ENCODE measurements at places on chromosomes 6 and 20.

GRCh38 chr20:32780749-32781655 lies 18.8 kb downstream of the DNMT3B start:
- no peak for DNase-seq

- no peak for DNase-seq
These were observed 67.5 kb downstream of the TBC1D7 start for GRCh38 chr6:13260831-13261230.

GRCh38 chr6:112437058-112437457 lies 89.9 kb downstream of the RFPL4B start:
- DNase-seq = no peak

DNA sequence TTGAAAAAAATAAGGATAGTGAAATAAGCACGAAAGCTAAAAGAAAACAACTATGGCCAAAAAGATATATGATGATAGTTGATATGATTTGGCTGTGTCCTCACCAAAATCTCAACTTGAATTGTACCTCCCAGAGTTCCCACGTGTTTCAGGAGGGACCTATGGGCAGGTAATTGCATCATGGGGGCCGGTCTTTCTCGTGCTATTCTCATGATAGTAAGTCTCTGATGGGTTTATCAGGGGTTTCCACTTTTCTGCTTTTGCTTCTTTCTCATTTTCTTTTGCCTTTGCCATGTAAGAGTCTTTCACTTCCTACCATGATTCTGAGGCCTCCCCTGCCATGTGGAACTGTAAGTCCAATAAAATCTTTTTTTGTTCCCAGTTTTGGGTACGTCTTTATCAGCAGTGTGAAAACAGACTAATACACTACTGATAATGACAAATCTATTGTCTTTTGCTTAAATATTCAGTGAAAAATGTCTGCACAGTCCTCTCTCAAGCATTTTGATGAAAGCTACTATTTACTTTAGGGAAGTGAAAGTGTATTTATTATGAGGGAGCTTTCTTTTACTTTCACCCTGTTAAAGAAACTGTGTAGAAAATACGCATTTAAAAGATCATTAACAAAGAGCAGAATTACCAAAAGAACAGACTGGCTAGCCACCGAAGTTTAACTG lies 389.1 kb downstream of the HTR1B start:
- no peak for DNase-seq

DNA sequence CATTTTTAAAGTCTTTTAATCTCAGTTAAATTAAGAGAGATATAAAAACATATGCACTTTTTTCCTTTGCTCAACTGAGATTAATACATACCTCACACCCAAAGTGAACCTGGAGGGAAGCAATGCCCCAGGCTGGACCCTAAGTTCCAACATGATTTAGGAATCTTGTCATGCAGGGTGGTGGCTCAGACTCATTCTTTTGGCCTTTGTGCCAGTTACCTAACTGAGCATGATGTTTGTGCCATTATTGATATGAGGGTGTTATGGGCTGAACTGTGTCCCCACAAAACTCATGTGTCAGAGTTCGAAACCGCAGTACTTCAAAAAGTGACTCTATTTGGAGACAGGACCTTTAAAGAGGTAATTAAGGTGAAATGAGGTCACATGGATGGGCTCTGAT lies 188.0 kb downstream of the ARHGAP18 start:
- no peak for DNase-seq

GRCh38 chr6:98927534-98927933 lies 20.2 kb downstream of the FBXL4 start:
- DNase-seq = no peak

- DNase-seq = no peak
These were observed 40.6 kb downstream of the TXLNB start for GRCh38 chr6:139251045-139251690.

DNA sequence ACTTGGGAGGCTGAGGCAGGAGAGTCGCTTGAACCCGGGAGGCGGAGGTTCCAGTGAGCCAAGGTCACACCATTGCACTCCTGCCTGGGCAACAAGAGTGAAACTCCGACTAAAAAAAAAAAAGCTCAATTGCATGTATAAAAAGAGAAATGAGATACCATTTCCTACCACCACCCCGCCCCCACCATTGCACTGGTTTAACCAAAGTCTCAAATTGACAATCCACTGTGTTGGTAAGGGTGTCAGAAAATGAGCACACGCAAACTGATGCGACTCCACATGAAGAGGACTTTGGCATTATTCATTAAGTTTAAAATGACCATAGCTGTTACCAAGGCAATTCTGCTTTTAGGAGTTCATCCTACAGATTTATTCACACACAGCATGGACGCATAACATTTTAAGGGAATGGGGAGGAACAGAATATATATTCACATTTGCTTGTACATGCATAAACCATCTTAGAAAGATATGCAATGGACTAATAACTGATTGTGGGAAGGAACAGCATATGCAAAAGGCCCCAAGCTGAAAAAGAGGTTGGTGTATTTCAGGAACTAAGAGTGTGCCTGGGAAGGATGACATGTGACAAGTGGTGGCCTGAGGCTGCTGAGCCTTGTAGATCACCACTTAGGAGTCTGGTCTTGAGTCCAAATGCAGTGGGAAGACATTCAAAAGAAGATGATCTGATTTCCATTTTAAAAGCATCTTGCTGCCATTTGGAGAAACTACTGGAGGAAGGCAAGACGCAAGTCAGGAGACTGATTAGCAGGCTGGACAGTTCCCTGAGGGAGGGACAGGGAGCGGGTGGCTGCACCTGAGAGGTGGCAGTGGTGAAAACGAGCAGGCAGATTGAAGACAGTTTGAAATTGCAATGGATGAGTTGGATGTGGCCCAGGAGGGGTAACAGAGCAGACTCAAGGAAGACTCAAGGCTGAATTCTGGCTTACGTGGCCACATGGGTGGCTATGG lies 37.2 kb upstream of the PTPN1 start:
- no peak for DNase-seq

DNA sequence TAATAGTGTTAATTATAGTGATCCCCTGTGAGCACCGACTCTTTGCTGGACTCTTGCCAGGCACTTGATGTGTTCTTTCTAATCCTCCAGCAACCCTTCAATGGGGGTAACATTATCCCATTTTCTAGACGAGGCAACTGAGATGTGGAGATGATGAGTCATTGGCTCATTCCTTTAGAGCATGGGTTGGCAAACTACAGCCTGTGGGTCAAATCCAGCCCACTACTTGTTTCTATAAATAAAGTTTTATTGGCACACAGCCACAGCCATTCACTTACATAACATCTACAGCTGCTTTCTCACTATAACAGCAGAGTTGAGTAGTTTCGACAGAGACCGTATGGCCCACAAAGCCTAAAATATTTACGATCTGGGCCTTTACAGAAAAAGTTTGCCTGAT lies 249.5 kb upstream of the KCNG1 start:
- DNase-seq = no peak

DNA sequence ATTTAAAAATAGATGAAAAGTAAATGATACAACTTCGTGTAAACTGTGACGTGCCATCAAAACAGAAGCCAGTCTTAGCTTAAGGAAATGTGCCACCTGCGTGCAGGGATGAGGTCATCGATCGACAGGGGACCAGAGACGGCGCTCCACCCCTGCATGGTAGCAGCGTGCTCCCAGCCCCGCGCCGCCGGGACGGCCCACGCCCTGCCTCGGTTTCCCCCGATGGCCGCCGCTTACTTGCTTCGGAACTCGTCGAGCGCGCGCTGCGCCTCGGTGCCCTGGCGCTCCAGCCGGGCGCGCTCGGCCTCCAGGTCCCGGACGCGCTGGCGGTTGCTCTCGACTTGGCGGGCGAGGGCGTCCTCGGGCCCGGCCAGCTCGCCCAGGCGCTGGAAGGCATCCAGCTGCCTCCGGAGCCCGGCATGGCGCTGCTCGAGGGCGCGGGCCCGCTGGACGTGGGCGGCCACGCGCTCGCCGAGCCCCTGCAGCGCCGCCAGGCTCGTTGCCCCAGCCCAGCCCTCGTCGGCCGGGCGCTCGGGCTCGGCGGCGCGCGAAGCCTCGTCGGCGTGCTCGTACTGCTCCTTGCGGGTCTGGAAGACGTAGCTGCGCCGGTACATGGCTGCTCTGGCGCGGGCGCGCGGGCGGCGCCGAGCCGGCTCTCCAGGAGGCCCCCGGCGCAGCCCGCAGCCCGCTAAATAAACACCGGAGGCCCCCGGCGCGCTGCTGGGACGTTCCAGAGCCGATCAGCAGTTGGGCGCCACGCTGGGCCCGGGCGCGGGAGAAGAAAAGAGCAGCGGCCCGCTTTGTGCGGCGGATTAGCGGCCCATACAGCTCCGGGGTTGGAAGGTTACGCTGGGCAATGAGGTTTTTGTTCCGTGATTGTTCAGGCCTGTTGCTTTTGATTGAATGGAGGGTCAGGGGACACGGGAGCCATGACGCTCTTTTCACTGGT lies at the start of gene BFSP1:
Gene BFSP1 (minus strand): TSS at position 664 of the 949 bp plus-strand sequence. CDS start 50 bp downstream, at position 614.
- peak; percentile 24 for DNase-seq

DNA sequence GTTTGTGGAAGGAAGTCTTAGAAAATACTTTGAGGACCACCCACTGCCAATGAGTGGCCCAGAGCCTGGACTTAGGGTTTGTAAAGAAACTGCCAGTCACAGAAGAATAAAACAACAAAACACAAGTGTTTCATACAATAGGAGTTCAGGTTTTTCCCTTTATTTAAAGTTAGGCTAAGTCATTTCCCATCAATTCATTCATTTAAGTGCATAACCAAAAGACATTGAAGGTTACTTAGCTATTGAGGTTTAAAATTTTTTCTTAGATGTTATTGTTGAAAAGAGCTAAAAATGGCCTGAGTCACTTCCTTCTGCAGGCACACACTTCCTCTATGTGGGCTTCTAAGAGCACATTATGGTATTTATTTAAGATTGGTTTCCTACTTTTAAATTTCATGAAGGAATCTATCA lies 54.2 kb downstream of the ARMC2 start:
- DNase-seq = no peak

DNA sequence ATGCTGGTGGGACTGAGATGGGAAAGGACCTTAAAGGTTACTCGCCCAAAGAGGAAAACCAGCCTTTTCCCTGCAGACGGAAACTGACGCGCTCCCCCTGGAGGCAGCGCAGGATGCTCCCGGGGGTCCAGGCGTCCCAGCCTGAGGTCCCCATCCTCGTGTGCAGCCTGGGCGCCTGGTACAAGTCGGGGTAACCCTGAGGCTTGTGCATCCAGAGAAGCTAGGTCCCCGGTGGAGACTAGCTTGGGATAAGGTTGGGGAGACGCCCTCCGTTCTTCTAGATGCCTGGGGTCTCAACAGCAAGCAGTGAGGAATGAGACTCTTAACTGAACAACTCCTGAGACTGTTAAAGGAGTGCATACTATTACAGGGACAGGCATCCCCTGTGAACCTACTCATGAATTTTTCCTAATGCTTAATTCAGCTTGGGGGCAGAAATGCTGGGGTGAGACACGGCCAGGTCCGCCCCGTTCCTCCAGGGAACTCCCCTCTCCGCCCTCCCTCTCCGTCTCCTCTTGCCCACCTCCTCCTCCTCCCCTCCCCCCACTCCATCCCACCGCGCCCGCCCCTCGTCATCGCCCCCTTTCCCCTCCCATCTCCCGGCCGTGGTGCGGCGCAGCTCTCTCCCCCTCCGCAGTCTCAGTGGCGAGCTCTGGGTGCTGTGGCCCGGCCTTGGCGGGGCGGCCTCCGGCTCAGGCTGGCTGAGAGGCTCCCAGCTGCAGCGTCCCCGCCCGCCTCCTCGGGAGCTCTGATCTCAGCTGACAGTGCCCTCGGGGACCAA lies at the start of gene PRSS35:
Gene PRSS35 (plus strand): TSS at position 634 of the 781 bp plus-strand sequence. CDS start 10,908 bp downstream, outside the sequence.
- no peak for DNase-seq

GRCh38 chr6:169589293-169589692 lies 112.5 kb downstream of the WDR27 start:
- no peak for DNase-seq

DNA sequence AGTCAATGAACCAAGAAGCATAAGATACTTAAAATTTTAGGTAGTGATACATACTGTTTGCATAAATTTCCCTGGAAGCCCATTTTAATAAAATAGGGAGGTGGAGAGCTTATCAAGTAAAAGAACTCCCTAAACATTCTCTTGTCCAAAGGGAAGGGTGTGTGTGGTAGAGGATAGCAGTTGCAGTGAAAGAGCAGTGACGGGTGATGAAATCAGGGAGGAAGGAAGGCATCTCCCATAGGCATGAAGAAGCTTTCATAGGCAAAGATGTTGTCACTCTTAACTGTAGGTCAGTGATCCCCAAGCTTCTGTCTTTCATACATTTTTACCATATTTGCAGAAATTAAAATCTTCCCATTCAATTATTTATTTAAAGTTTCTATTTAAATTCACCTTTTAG lies 60.0 kb upstream of the ZNF831 start:
- no peak for DNase-seq

All from activated CD4-positive, alpha-beta T cell treated with anti-CD3 and anti-CD28 coated beads, Interleukin-2, amount 50 U/mL, for 24 hours (primary cell).